DMS79 (cell line): ENCODE measurements at places on chromosomes 1 and 21.

- DNase-seq, result no peak
Observed at GRCh38 chr1:214441119-214441518, 110.3 kb downstream of the PTPN14 start.

GRCh38 chr1:187883356-187883755 is 1054.6 kb downstream of the PLA2G4A start:
- no peak for DNase-seq

- no peak for DNase-seq
Observed at GRCh38 chr1:85975912-85976371, 180.6 kb downstream of the COL24A1 start.

DNA sequence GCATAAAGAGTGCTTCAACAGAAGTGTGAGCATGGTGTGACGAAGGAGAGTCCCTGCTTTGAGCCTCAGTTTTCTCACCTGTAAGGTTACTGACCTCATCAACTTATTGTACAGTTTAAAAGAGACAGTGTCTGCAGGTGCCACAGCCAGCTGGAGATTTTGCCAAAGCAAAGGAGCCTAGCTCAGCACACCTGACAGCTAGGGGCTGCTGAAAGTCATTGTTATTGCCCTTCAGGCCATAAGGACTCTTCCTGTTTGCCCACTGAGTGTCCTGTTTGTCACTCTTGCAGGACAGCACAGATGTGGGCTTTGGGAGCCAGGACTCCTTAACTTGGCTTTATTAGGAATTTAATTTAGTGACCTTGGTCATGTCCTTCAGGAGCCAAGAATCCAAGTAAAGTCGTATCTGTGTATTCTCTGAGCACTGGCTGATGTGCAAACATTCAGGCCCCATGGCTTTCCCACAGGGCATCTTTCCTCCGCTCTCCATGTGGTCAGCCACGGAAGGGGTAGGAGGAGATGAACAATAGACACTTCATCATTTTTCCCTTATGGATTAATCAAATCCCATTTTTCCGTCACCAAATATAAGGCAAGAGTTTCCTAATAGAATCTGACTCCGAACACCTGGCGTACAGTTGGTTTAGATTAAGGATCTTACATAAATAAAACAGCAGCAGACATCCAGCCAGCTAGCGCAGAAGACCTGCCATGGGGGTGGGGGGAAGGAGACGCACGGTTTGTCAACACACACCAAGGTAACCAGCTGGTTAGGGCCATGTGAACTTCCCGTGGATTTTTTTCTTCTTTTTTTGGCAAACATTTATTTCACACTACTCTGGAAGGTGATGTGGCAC is 43.1 kb upstream of the KANK4 start:
- no peak for DNase-seq

DNA sequence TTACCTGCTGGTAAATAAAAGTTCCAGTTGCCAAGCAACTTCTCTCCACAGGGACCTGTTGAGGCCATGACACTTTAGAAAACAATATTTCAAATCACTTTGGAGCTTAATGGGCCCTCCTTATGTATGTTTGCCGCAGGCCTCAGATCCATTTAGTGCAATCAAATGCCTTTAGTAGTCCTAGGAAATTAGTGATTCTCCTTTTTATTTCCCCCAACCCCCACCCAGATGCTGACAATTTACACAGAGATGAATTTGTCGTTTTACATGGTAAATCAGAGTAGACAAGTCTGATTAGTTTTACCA is 83.6 kb downstream of the CLIC4 start:
- DNase-seq, result peak; percentile 44

DNA sequence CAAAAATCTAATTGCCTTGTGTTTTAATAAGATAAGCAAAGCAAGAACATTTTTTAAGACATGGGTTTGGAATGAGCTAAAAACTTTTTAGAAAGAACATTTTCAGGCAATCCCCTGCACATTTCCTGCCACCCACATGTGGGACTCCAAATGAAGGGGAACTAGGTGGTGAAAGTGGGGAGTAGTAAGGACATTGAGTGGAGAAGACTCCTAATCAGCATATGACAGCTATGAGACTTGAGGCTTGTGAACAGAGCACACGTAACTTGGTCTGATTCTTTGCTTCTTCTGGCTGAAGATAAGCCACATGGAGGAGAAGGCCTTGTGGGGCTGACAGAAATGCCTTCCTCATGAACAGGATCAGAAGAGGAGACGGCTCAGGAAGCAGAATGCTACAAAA is 50.3 kb downstream of the FCER1A start:
- no peak for DNase-seq
